ENCODE measurements at places on chromosomes 4 and X. TPM values are rescaled to one million over a fixed set of nuclear protein-coding genes. Genes with fewer than 3 reads are reported as not detected.
A peak's percentile ranks its signal among the peaks of the same experiment; 100 is the strongest.

Gene WAS
- 0.37 TPM for total RNA-seq

DNA sequence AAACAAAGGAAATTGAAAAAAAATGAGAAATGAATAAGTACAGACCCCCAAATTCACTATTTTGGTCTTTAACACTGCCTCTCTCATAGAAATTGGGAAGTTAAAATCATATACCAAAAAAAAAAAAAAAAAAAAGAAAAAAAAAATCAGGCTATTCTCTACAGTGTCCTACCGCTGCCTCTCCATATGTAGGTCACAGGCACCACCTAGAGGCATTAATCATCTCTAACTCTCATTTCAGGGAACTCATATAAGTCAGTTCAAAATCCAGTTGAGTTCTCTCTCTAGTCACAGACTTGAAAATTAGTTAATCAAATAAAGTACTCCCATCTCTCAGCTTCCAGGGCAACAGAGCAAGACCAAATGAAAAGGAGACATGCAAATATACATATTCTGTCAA lies 47.9 kb downstream of the COX18 start:
- DNase-seq = peak; percentile 63

DNA sequence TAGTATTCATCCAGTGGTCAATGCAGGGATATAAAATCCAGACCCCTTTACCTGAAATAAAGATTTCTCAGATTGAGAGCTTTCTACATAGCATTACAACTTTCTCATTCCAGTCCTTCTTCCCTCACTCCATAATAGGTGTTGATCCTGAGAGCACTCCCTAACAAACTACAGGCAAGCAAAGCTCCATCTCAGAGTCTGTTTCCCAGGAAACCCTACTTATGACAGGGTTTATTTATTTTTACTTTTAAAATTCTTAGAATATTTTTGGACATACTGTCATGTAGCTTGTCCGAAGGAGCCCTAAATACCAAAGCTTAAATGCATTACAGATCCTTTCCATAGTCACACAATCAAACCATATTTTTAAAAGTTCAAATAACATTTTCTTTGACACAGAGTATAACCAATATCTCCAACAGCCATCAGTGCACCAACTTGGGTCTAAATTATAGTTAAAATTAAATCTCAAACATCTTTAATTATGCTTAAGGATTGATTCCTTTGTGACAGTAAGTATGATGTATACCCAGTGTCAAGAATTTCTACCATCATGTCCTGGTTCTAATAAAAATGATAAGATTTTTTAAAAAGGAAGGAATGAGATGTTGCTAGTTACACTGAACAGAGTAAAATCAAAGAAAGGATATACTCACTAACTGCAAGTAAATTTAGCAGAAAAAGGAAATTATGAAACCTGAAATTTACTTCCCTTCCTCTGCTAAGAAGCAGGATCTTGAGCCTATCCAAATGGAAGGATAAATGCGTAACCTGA lies 580.4 kb upstream of the ADGRL3 start:
- DNase-seq = no peak

DNA sequence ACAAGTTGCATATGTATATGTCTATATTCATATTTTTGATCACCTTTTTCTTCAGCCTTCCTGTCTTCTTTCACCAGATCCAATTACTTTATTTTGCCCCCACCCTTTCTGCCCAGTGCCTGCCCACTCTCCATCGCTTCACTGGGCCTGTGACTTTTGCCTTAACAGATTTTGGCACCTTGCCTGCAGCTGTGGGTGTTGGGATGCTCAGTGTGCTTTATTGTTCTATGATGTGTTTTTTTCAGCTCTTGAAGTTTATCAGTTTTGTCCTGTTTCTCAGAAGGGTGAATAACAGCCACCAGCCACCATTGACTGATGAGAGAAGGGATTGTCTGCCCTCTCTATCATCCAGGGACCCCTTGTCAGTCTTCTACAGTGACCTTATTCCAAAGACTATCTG lies 77.2 kb upstream of the GALNT7 start:
- DNase-seq = no peak

DNA sequence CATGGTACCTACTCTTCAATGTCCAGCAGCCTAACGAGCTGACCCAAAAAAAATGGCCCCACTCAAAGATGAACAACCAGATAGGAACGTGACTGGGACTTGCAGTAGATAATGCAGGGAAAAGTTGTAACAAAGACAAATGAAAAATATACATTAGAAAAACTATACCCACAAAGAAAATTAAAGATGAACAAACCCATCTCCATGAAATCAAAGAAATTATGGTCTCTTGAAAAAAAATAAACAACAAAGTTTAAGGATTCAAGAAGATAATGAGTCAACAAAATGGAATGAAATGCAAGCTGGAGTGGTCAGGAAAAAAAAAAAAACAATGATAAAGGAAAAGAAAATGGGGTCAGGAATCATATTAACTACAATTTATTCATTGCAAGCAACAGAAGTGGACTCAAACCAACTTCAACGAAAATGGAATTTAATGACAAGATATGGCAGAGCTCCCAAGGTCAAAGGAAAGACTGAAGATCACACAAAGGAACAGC lies 309.8 kb upstream of the GALNT7 start:
- DNase-seq = no peak

DNA sequence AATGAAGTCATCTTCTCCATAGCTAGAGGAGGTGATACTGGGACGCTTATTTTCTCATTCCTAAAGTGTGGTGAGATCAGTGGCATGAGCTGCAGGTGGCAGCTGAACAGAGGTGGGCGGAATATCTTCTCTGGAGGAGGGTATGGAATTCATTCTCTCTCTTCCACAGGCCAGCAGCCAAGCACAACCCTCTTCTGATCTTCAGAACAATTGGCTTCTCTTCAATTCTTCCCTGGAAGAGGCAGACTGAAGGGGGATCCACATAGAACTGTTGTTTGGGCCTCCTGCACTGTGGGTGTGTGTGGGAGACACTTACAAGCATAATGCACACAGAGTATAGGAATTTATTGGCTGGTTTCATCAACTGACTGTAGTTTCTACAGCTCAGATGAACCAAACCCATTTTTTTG lies 180.4 kb upstream of the RASGEF1B start:
- DNase-seq = no peak

DNA sequence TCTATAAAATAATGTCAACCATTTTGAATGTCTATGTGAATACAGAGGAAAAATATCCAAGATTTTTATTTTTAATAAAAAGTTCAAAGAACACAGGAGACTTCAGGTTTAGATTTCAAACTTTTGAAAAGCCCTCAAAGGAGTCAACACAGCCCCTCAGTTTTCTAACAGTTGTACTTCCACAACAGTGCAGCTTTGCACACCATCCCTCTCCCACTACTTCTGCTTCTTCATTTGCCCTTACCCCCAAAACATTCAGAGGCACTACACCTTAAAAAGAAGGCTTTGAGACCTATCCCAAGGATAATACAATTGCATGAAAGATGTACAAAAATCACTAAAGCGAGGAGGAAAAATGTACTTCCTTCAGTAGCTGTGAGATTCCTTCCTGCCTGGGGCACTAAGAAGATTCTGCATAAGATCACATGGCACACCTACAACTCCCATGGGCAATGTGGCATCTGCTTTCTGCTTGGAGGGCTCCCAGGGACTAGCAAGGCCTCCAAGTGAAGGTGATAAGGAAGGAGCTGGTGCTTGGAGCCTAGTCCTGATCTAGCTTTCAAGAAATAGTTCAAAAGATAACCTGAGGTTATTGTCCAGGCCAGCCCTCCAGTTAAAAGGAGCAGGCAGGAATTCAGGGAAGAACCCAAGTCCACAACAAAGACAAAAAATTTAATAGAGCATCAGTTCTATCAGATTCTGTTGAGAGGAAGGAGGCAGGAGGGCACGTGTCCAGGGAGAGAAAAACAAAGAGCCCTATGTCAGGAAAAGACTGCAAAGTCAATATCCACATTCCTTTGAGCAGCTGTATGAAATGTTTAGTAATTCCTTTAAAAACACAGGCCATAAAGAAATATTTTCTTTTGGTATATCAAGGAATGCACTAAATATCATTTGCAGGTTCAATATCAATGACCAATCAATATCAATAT lies 19.1 kb downstream of the ARAP2 start:
- DNase-seq = no peak

DNA sequence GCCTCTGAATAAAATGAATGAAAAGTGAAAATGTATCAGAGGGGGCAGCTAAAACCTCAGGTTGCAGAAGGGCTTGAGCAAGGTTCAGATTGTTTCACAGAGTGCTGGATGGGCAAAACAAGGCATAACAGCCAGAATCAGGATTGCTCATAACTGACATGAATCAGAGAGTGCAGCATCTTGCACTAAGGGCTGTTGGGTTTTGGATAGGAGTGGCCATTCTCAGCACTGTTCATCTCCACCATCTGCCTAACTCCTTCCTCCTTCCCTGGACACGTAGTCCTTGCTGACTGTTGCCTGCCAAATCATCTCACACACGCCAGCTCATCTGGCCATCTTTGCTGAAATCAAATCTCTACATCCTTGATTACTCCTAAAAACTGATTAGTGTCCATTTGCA lies 75.3 kb upstream of the C1QTNF7 start:
- DNase-seq = no peak

Gene MEPE
- total RNA-seq = not detected

DNA sequence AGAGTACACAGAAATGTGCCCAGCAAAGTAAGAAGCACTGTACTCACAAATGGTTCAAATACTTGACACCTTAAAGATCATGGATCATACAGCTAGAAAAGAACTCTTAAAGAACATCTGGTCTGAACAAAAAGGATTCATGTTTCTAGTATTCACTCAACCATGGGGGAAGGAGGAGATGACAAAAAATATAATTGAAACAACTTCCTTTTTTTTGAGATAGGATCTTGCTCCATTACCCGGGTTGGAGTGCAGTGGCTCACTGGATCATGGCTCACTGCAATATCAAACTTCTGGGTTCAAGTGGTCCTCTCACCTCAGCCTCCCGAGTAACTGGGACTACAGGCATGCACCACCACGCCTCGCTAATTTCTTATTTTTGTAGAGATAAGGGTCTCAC lies 6.0 kb downstream of the DHX15 start:
- no peak for DNase-seq

DNA sequence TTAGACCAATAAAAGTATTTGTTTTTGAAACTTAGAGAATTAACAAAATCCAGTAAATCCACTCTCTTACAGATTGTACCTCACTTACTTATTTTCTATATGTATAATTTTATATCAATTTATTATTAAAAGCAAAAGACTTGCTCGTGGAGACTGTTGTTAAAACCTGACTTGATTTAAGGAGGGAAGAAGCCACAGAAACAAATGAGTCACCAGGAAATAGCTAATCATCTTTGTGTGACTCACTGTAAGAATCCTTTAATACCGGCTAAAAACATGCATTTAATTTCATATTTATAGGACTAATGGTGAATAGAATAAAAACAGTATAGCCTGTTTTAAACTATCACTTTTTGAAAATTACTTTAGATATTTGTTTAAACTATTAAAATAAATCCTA lies 29.9 kb upstream of the UBE2NL start:
- DNase-seq = peak; percentile 65

DNA sequence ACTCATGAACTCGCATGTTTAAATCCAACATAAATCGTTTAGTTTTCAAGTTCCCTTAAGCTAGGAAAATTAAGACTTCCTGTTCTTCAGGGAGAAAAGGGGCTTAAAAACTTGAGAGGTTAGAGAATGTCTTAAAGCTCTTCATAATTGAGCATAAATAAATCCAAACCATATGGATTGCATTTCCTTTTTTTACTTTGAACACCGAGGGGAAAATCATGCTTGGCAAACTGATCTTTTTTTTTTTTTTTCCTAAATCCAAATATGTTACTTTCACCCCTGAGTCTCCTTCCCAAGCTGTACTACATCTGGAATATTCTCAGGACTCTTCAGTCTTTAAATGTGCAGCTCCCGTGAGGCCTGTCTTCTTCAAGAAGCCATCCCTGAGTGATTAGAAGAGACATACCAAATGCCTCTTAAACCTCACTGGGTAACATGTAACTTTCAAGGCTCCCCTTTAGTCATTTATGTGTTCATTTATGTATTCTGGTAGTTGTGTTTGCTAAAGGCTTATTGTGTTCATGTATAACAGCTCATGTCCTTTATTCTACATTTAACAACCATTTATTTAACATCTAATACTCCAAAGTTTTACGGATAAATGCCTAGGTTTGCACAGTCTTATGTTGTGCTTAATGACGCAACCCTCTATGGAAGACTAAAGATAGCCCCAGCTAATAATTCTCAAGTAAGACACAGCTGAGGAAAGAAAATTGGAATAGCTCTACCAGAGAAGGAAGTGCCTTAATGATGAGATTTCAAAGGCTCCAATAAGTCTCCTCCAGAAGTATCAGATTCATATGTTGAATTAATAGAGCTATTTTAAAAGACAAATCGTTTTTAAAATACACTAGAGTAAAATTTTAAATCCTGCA lies 107.0 kb downstream of the AGTR2 start:
- DNase-seq = no peak

DNA sequence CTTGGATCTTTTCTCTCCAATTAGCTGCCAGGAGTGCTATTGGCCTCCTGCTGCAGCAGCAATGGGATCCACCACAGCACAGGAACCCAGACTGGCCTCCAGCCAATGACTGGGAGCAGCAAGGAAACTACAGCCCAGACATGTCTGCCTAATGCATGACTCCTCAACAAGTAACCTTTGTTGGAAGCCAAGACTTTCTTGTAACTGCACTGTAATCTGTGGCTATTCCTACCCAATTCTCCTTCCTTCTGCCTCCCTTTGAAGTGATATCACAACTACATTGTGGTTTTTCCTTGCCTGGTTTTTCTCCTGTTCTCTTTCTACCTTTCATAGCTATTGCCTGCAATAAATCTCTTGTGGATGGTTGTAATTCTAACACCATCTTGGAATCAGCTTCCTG lies 39.8 kb downstream of the SNCA start:
- peak; percentile 54 for DNase-seq

- DNase-seq = no peak
Observed at GRCh38 chr4:176959980-176960379, 167.3 kb upstream of the VEGFC start.

Gene AFF1
- total RNA-seq = 61.9 TPM

Gene DCAF4L1
- total RNA-seq = 0.72 TPM

DNA sequence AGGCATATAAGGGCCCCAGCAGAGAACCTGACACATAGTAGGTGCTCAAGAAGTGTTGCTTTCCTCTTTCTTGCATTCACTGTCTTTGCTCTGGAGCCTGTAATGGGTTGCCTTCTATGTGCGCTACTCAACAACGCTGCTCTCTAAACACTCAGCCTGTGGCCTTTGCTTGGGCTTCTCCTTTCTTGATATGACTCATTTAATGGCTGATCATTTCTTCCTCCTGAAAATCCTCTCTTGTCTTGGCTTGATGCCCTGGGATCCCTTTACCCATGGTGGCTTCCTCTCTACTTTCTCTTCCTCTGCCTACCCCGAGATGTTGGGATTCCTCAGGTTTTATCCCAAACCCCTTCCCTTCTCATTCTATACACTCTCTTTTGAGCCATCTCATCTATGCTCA lies 19.9 kb upstream of the PJA1 start:
- no peak for DNase-seq

DNA sequence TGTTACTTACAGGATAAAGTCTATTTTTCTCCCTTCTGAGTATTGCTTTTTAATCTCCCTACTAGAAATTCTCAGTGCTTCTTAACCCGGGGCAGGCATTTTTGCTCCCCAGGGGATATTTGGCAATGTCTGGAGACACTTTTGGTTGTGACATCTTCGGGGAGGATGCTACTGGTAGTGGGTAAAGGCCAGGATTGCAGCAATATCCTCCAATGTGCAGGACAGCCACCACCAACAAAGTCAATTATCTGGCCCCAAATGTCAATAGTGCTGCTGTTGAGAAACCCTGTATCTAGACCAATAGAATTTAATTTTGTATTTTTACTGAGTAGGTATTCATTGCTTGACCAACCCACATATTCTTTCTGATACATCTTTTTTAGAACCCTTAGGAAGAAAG lies 669.5 kb upstream of the MAGEB2 start:
- peak; percentile 21 for DNase-seq

Data from MCF 10A (cell line).